ENCODE measurements at places on chromosomes 5 and 9. TPM values are rescaled to one million over a fixed set of nuclear protein-coding genes. Genes with fewer than 3 reads are reported as not detected.

Gene SLCO4C1
- total RNA-seq: not detected

GRCh38 chr5:89703817-89704216 is 705.7 kb downstream of the CETN3 start:
- H3K4me1 ChIP-seq: no peaks in the 10 kb centered on the region
- no peak for DNase-seq
- no peaks in the 10 kb centered on the region for H3K36me3 ChIP-seq
- H3K27ac ChIP-seq: no peak overlapping the region

Gene NKD2
- 4.7 TPM for total RNA-seq

Gene PLAC8L1
- not detected for total RNA-seq

Gene SLC6A19
- total RNA-seq: under 0.01 TPM

- no peak overlapping the region for H3K4me3 ChIP-seq
- H3K27me3 ChIP-seq: no peaks in the 10 kb centered on the region
- DNase-seq: no peak
- H3K36me3 ChIP-seq: no peaks in the 10 kb centered on the region
- H3K27ac ChIP-seq: no peak overlapping the region
- peaks cover 14% of the 10 kb centered on the region for H3K4me1 ChIP-seq
Measured at GRCh38 chr5:143233031-143233430, 170.5 kb downstream of the NR3C1 start.

DNA sequence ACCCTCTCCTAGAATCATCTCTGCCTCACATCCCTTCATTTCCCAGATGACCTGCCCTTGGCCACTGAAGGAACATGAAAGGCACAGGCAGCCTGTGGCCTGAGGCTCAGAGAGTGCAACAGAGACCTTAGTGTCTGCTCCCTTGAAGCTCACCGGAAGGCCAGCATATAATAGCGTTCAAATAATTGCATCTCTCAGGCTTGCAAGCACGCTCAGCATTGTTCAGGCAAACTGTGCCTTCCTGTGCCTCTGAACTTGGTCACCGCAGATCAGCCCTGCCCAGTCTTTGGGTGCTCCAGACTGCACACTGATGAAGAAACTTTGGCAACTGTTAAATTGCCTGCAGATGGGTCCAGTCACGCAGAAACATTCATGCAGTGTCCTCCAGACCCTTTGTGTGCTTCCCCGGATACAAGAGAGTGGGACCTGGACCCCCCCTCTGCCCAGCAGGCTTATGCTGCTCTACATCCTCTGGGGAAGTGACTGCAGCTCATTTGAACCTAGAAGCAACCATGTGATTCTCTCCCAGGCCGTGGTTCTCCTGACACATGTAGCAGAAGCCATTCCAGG is 216.0 kb upstream of the ANKRD55 start:
- no peak overlapping the region for H3K4me3 ChIP-seq
- no peaks in the 10 kb centered on the region for H3K4me1 ChIP-seq
- peak overlapping the region; percentile 65 for H3K27ac ChIP-seq
- no peaks in the 10 kb centered on the region for H3K27me3 ChIP-seq
- no peaks in the 10 kb centered on the region for H3K36me3 ChIP-seq
- DNase-seq: no peak

- DNase-seq: no peak
- no peak overlapping the region for H3K27ac ChIP-seq
- no peak overlapping the region for H3K4me3 ChIP-seq
- H3K27me3 ChIP-seq: no peaks in the 10 kb centered on the region
- no peaks in the 10 kb centered on the region for H3K4me1 ChIP-seq
- H3K36me3 ChIP-seq: no peaks in the 10 kb centered on the region
Measured at GRCh38 chr5:133675376-133676154, 63.2 kb upstream of the FSTL4 start.

- no peak for DNase-seq
- no peaks in the 10 kb centered on the region for H3K27me3 ChIP-seq
- H3K4me3 ChIP-seq: no peak overlapping the region
- no peak overlapping the region for H3K27ac ChIP-seq
Measured at GRCh38 chr5:7844901-7845300, 6.0 kb downstream of the CFAP90 start.

- DNase-seq: no peak
- peaks cover 22% of the 10 kb centered on the region for H3K36me3 ChIP-seq
- no peaks in the 10 kb centered on the region for H3K27me3 ChIP-seq
- no peaks in the 10 kb centered on the region for H3K4me1 ChIP-seq
Measured at GRCh38 chr5:135342551-135342875, 56.5 kb downstream of the MACROH2A1 start.

GRCh38 chr9:27528076-27528885 is 1.3 kb downstream of the MOB3B start:
- H3K27ac ChIP-seq: peak overlapping the region; percentile 98
- H3K4me3 ChIP-seq: peak overlapping the region; percentile 76
- H3K4me1 ChIP-seq: no peaks in the 10 kb centered on the region
- H3K27me3 ChIP-seq: no peaks in the 10 kb centered on the region
- DNase-seq: peak; percentile 72

DNA sequence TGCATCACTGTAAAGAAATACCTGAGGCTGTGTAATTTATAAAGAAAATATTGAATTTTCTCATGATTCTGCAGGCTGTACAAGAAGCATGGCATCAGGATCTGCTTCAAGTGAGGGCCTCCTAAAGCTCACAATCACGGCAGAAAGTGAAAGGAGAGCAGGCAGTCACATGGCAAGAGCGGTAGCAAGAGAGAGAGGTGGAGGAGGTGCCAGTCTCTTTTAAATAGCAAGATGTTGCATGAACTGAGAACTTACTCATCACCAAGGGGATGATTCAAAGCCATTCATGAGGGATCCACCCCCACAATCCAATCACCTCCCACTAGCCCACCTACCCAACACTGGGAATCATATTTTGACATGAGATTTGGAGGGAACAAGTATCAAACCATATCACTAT is 184.5 kb upstream of the PAPPA start:
- no peaks in the 10 kb centered on the region for H3K27me3 ChIP-seq
- H3K4me3 ChIP-seq: no peak overlapping the region
- H3K36me3 ChIP-seq: no peaks in the 10 kb centered on the region
- no peak overlapping the region for H3K27ac ChIP-seq
- no peak for DNase-seq

Gene PWWP2A
- total RNA-seq: 81.6 TPM

Gene LIFR
- 145 TPM for total RNA-seq
